Heart left ventricle (tissue), 16 donors: ENCODE measurements at places on chromosomes 5 and 9.

DNA sequence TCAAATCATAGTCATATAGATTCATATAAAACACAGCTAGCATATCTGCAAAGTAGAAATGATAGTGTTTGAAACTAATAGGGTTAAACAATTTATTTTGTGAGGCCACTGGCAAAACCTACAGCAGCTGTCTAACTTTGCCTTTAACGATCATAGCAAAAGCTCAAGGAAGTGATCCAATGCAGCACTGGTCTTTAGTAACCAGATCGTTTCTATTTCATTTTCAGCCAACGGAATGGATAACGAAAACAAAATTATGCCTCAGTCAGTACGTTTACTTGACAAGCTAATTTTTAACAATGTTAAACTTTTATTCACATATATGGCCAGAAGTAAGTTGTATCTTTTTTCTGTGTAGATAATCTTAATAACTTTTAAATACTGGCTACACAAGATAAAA, 17.7 kb downstream of the MLLT3 start:
- H3K4me3 ChIP-seq, result peak overlapping the region; percentile 35
- peaks cover 42% of the 10 kb centered on the region for H3K4me1 ChIP-seq
- no peaks in the 10 kb centered on the region for H3K27me3 ChIP-seq

- H3K4me1 ChIP-seq, result no peaks in the 10 kb centered on the region
- H3K27me3 ChIP-seq, result no peaks in the 10 kb centered on the region
- no peak within 1 kb of the TSS for H3K4me3 ChIP-seq
- H3K27ac ChIP-seq, result no peak within 1 kb of the TSS
Observed at GRCh38 chr5:42756606-42757601, at the start of gene CCDC152. Gene CCDC152, plus strand, starts transcription at chr5:42756818. Its CDS starts 2,304 bp downstream, at chr5:42759122.

DNA sequence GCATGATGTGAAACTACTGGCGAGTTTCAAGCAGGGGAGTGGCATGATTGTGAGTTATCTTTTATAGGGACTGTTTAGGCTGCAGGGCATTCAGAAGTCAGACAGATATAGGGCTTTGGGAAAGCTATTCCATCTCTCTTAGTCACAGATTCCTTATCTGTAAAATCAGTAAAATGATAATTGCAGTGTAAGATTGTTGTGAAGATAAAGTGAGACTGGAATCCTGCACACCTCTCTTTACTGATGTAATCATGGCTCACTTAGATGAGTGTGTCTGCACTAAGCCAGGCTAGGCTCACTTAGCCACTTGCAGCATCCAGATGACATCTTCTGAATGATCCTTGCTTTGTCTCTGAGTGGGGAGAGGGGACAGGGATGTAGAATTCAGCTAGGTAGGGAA, 81.8 kb upstream of the MAMDC2 start:
- no peaks in the 10 kb centered on the region for H3K4me1 ChIP-seq
- no peak overlapping the region for H3K27ac ChIP-seq
- H3K4me3 ChIP-seq, result no peak overlapping the region
- H3K27me3 ChIP-seq, result no peaks in the 10 kb centered on the region
- no peak for DNase-seq

GRCh38 chr9:108245331-108245730, 610.5 kb downstream of the ACTL7B start:
- no peaks in the 10 kb centered on the region for H3K4me1 ChIP-seq
- no peak overlapping the region for H3K27ac ChIP-seq
- no peak for DNase-seq
- H3K4me3 ChIP-seq, result no peak overlapping the region
- no peaks in the 10 kb centered on the region for H3K27me3 ChIP-seq

GRCh38 chr5:142982821-142983200, 212.6 kb downstream of the ARHGAP26 start:
- peaks cover 40% of the 10 kb centered on the region for H3K4me1 ChIP-seq
- H3K36me3 ChIP-seq, result no peaks in the 10 kb centered on the region
- no peaks in the 10 kb centered on the region for H3K27me3 ChIP-seq
- H3K4me3 ChIP-seq, result no peak overlapping the region
- H3K27ac ChIP-seq, result peak overlapping the region; percentile 66

- H3K36me3 ChIP-seq, result no peaks in the 10 kb centered on the region
- H3K4me3 ChIP-seq, result no peak overlapping the region
- no peak for DNase-seq
- no peak overlapping the region for H3K27ac ChIP-seq
- H3K4me1 ChIP-seq, result no peaks in the 10 kb centered on the region
- H3K27me3 ChIP-seq, result no peaks in the 10 kb centered on the region
Observed at GRCh38 chr5:9419794-9420193, 126.1 kb downstream of the SEMA5A start.

- DNase-seq, result no peak
- no peaks in the 10 kb centered on the region for H3K4me1 ChIP-seq
- no peaks in the 10 kb centered on the region for H3K27me3 ChIP-seq
- no peaks in the 10 kb centered on the region for H3K36me3 ChIP-seq
- H3K4me3 ChIP-seq, result no peak overlapping the region
Observed at GRCh38 chr5:143557061-143557818, 153.8 kb upstream of the NR3C1 start.

DNA sequence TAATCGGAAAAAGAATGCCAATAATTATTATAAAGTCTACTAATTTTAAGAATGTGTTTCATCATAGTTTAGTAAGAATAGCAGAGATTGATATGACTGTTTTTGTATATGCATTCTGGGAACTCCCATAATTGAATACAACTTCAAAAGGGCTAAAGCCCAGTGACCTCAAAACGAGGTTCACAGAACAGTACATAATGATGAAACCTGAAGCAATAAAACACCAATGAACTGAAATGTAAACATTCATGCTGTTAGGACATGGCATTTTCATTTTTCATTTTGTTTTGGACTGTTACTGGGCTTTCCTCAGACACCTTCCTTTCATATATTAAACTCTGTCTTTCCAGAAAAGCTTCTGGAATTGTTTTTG, 684 bp upstream of the JMY start:
- no peaks in the 10 kb centered on the region for H3K36me3 ChIP-seq
- no peak for DNase-seq
- peak overlapping the region; percentile 96 for H3K27ac ChIP-seq
- peaks cover 9% of the 10 kb centered on the region for H3K4me1 ChIP-seq

DNA sequence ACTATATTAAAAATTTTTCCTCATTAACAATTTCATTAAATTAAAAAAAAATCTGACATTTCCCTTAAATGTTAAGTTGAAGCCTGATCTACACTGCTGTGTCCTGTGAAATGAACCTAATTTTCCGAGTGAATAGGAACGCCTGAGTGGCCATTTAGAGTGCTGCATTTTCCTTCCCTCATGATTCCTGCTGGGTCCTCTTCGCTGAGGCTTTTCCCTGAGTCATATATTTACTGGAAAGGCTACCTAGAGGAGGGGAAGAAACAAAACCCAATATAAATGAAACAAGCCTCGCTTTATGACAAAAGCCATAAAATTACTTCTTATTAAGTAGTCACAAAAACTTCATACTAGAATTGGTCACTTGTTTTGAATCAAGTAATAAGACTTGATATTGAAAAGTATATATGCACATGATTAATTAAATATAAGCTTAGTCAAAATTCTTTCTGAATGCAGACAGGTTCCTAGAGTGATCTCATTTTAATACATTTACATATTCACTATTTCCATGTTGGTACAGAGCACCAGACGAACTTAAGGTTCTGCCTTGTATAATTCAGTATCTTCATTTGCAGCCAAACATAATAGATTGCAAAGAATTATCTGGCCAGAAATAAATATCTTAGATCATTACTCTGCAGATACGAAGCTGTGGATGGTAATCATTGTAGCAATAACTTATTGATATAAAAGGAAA, 6.3 kb upstream of the ISCA1 start:
- no peaks in the 10 kb centered on the region for H3K4me1 ChIP-seq
- peaks cover 29% of the 10 kb centered on the region for H3K36me3 ChIP-seq
- no peaks in the 10 kb centered on the region for H3K27me3 ChIP-seq
- no peak overlapping the region for H3K27ac ChIP-seq
- H3K4me3 ChIP-seq, result no peak overlapping the region

GRCh38 chr5:77881528-77881927, 105.4 kb upstream of the TBCA start:
- H3K36me3 ChIP-seq, result no peaks in the 10 kb centered on the region
- no peak for DNase-seq
- H3K27me3 ChIP-seq, result no peaks in the 10 kb centered on the region

GRCh38 chr5:89712134-89712700, 697.3 kb downstream of the CETN3 start:
- no peak overlapping the region for H3K4me3 ChIP-seq
- H3K4me1 ChIP-seq, result no peaks in the 10 kb centered on the region
- no peaks in the 10 kb centered on the region for H3K36me3 ChIP-seq
- DNase-seq, result no peak

- no peak overlapping the region for H3K27ac ChIP-seq
- no peaks in the 10 kb centered on the region for H3K27me3 ChIP-seq
- no peaks in the 10 kb centered on the region for H3K36me3 ChIP-seq
Observed at GRCh38 chr5:9452181-9452580, 93.7 kb downstream of the SEMA5A start.

- no peak overlapping the region for H3K27ac ChIP-seq
- no peak for DNase-seq
- no peak overlapping the region for H3K4me3 ChIP-seq
- no peaks in the 10 kb centered on the region for H3K4me1 ChIP-seq
- H3K27me3 ChIP-seq, result no peaks in the 10 kb centered on the region
Observed at GRCh38 chr9:114928136-114928535, 2.3 kb downstream of the TNFSF8 start.

DNA sequence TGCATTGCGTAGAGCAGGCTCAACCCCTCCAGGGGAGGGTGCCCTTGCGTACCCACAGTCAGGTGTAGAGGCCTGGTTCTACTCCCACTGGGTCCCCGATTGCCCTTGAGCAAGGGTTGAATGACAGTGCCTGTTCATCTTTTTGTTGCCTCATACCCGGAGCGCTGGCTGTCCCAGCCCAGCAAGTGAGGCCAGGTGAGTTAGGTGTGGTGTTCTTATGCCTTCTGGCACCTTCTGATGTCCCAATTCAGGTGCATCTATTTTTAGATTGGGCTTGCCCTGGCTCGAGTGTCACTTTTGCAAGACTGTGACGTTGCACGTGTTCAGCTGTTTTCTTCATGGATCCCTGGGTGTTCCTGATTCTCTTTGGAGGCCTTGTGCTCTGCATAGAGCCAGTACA, 257.8 kb downstream of the GOLPH3 start:
- no peak for DNase-seq
- H3K27me3 ChIP-seq, result no peaks in the 10 kb centered on the region
- no peak overlapping the region for H3K27ac ChIP-seq
- no peak overlapping the region for H3K4me3 ChIP-seq
- H3K4me1 ChIP-seq, result peaks cover 17% of the 10 kb centered on the region

GRCh38 chr9:37301042-37301853, 121.2 kb upstream of the GRHPR start:
- no peak for DNase-seq
- no peaks in the 10 kb centered on the region for H3K4me1 ChIP-seq
- no peak overlapping the region for H3K4me3 ChIP-seq
- H3K27ac ChIP-seq, result no peak overlapping the region
- H3K27me3 ChIP-seq, result no peaks in the 10 kb centered on the region
- H3K36me3 ChIP-seq, result no peaks in the 10 kb centered on the region

DNA sequence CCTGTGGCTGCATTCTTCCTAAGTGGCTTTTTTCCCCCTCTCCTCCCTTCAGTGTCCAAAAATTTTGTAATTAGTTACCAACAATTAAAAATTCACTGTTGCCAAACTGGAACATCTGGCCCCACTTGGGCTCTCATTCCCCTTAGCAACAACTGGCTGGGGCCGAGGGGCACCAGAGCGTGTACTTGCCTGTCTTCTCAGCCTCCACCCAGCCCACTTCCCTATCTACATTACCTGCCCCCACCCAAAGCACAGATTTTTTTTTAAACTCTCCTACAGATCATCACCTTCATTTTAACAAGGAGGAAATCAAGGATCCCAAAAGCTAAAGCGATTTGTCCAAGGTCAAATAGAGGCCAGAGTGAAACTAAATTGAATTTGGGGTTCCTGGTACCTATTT, 278.8 kb downstream of the EBF1 start:
- H3K4me3 ChIP-seq, result no peak overlapping the region
- no peaks in the 10 kb centered on the region for H3K4me1 ChIP-seq
- DNase-seq, result no peak
- H3K27me3 ChIP-seq, result no peaks in the 10 kb centered on the region
- no peaks in the 10 kb centered on the region for H3K36me3 ChIP-seq

GRCh38 chr9:92297611-92298010, 4.1 kb upstream of the IARS1 start:
- H3K27ac ChIP-seq, result no peak overlapping the region
- H3K36me3 ChIP-seq, result peaks cover 27% of the 10 kb centered on the region
- H3K27me3 ChIP-seq, result no peaks in the 10 kb centered on the region
- H3K4me1 ChIP-seq, result peaks cover 16% of the 10 kb centered on the region

DNA sequence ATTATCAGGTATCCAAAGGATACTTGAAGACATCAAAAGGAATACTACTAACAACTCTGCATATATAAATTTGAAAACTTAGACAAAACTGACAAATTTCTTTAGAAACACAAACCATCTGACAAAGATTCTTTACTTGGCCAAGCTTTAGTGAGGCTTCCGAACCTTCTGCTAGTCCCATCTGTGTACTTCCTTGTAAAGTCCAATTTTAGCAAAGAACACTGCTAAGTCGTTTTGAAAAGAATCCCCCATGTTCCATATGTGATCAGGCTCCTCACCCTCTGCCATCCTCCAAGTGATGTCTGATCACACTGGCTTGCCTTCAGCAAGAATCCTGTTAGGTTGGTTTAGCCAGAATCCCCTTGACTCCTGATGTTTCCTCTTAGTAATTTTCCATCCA, 150.0 kb upstream of the ACO1 start:
- no peak overlapping the region for H3K4me3 ChIP-seq
- H3K27ac ChIP-seq, result no peak overlapping the region
- no peaks in the 10 kb centered on the region for H3K4me1 ChIP-seq
- no peak for DNase-seq
- no peaks in the 10 kb centered on the region for H3K27me3 ChIP-seq

DNA sequence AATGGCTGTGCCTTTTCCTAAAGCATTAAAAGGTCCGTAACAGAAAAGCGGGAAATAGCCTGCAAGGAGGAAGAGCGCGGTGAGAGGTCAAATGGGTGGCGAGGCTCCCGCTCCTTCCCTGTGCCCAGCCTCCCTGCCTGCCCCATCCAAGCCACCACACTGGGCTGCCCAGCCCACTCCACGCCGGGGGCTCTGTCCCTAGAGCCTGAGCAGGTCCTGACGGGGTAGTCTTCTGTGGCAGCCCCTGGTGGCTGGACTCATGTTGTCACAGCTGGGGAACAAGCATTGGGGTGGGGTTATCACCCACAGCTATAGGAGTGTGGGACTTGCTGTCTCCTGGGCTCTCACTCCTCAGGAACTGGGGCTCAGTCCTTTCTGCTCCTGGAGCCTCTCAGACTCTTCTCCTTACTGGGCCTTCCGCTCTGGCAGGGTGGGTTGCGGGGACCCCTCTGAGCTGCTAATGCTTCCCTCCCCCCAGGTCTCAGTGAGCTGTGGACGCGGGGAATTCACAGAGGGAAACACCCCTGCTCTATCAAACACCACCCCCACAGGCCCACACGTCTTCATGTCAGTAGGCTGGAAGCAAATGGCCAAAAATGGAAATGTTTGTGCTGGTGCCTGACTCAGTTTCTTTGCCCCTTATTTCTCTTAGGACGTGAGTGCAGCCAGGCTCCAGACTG, 152.4 kb upstream of the PHYKPL start:
- no peak overlapping the region for H3K4me3 ChIP-seq
- no peak for DNase-seq
- H3K36me3 ChIP-seq, result no peaks in the 10 kb centered on the region
- no peaks in the 10 kb centered on the region for H3K27me3 ChIP-seq

GRCh38 chr5:88518131-88519016, 249.7 kb upstream of the TMEM161B start:
- DNase-seq, result no peak
- H3K4me1 ChIP-seq, result no peaks in the 10 kb centered on the region
- H3K36me3 ChIP-seq, result no peaks in the 10 kb centered on the region
- no peak overlapping the region for H3K27ac ChIP-seq
- no peak overlapping the region for H3K4me3 ChIP-seq
